ENCODE measurements at places on chromosomes 1 and 21.
A peak's percentile ranks its signal among the peaks of the same experiment; 100 is the strongest.

DNA sequence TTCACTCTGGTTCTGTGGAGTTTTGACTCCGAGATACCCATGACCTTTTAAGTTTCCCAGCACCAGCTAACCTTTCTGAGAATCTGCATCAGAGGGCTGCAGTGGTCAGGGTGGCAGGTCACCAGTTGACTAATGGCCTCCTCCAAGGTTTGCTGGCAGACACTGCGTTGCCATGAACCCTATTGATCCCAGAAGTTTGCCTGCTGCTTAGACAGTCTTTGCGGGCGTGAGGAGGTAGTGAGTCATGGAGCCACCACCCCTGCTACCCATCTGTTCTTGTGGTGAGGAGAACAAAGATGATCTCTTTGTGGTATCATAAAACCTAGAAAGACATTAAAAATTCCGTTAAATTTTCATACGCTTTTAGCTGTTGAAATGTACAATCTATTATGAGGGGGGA is 180.4 kb downstream of the FGGY start:
- peak; percentile 68 for DNase-seq

DNA sequence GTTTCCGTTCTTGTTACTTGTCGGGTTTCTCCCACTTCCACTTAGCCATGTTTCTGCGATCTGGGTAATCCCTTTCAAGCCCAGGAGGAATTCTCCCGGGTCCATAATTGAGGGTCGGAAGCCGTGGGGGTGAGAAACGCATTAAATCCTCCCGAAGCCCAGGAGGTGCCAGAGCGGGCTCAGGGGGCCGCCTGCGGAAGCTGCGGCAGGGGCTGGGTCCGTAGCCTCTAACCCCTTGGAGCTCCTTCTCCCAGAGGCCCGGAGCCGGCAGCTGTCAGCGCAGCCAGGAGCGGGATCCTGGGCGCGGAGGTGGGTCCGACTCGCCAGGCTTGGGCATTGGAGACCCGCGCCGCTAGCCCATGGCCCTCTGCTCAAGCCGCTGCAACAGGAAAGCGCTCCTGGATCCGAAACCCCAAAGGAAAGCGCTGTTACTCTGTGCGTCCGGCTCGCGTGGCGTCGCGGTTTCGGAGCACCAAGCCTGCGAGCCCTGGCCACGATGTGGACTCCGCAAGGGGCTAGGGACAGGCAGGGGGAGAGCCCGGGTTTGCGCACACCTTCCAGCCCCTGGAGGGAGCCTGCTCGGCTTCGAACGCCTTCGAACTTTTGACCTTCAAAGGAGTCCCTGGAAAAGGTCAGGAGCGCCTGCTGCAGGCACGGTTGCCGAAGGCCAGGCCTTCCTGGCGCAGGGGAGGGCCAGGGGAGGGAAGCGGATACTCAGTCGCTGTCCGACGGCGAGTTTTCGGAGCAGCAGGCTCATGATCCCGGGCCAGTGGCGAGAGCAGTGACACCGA is 1.7 kb upstream of the SIM2 start:
- no peak for DNase-seq

GRCh38 chr1:12469990-12470389 is 148.0 kb downstream of the DHRS3 start:
- no peak for DNase-seq

DNA sequence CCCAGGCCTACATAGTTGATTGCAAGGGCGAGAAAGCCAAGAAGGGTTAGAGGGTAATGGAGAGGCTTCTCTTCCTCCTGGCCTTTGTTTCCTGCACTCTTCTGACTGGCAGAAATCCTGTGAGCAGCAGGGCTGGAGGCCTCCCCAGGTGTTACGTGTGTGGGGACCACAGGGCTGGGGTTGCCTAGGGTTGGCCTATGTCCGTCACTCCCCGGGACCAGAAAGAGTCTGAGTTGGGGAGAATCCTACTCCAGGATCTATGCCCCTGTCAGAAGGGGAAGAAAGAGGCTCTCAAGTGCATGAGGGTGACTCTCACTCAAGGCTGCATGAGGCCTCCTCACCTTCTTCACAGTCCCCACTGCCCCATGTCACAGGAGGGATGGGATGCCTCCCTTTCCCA is 38.5 kb downstream of the IGFN1 start:
- no peak for DNase-seq

- DNase-seq: peak; percentile 56
Measured at GRCh38 chr1:15916417-15916816, 59.5 kb downstream of the ZBTB17 start.

GRCh38 chr1:56056438-56057287 is 522.7 kb downstream of the PLPP3 start:
- peak; percentile 43 for DNase-seq

GRCh38 chr1:98733782-98734112 is 72.2 kb downstream of the SNX7 start:
- no peak for DNase-seq

DNA sequence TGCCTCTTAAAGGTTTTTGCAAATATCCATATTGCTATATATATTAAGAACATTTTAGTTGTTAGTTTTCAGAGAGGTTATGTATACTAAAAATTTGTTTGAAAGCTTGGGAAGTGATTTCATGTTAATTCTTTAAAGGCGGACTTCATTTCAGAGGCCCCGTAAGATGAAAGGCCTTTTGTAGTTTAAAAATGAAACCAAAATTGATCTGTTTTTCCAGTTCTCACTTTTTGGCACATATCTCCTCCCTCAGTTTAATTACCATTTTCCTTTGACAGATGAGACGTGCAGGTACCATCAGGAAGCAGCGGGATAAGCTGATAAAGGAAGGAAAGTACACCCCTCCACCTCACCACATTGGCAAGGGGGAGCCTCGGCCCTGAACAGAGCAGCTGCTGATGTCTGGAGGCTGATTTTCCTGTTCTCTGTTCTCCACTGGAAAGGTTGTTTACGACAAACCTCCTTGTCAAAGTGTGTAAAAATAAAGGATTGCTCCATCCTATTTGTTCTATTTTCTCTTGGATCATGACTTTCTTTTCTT is 8.0 kb downstream of the NDUFS5 start:
- no peak for DNase-seq

DNA sequence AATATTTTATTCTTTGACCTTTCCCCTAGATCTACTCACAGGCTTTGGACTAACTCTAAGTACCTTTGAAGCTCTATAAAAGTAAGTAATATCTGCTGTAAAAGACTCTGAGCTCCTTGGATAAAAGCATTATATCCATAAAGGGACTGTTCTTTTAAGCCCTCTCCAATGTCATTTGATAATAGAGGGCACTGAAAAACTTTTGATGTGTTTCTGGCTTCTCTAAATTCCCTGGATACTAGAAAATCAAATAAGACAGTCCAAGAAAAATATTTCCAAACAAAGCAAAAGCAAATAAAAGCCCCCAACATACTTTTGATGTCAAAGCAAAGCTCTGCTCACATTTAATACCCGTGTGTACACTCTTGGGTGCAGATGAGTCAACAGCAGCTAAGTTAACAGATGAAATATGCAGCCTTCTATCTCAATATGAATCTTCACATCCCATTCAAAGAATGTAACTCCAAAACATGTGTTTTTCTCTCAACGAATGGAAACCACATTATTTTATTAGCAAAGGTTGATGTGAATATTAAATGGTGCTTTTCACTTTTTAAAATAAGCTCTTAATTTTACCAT is 230.3 kb downstream of the CENPF start:
- DNase-seq: peak; percentile 85

DNA sequence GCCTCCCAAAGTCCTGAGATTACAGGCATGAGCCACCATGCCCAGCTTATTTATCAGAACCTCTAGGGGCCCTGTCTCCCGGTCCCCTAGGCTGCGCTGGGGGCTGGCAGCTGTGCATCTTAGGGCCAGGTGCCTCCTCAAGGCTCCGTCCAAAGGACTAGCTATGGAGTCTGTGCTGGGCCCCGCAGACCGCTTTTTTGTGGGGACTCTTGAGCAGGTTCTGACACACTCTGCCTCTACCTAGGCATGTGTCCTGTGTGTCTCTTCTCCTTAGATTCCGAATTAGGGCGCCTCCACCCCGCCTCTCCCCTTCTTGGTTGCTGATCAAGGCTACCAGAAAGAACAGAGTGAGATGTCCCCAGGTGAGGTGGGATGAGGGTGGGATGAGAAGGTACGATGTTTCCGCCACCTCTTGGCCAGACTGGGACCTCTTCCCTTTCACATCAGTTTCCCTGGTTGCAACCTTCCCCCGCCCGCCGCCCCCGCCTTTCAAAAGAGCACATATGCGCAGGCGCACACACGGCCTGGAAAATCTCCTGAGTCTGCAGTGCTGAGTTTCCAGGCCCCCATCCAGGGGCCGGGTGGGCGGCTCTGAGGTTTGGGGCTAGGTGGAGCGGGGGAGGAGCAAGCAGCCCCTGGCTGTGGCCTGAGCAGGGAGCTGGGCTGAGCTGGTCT is 5.0 kb upstream of the PTPN7 start:
- no peak for DNase-seq

GRCh38 chr1:154463512-154463990 is 38.5 kb upstream of the TDRD10 start:
- no peak for DNase-seq

- peak; percentile 47 for DNase-seq
Measured at GRCh38 chr21:35540950-35541638, 492.0 kb upstream of the RUNX1 start.

GRCh38 chr21:39363607-39364555 is 15.0 kb upstream of the HMGN1 start:
- DNase-seq: no peak

DNA sequence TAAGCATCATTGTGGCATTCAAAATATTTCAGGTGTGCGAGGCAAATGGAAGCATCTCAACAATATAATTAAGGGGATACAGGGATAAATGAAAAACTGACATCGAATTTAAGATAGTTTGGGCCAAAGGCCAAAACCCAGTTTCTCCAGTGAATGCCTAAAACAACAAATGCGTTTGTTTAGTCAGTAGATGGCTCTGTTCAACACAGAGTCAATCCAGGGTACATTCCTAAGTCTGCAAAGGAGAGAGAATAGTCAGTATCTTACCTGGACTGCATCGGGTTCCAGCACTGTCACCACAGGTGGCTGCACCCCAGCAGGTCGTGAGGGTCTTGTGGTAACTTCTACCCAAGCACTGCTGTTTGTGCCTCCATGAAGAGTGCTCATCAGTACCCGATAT is 321.1 kb downstream of the KCTD3 start:
- DNase-seq: peak; percentile 14

GRCh38 chr21:46295996-46296752 is 10.0 kb downstream of the YBEY start:
- DNase-seq: peak; percentile 60

GRCh38 chr1:111372336-111372965 is 55.1 kb downstream of the OVGP1 start:
- DNase-seq: no peak
